Camera-type eye (tissue), 1 donor: ENCODE measurements at places on chromosomes 7 and 10. TPM values are rescaled to one million over a fixed set of nuclear protein-coding genes. Genes with fewer than 3 reads are reported as not detected.

Gene TMEM270
- not detected for total RNA-seq

Gene OGDHL
- total RNA-seq, result 15.8 TPM

Gene MYL10
- 3.8 TPM for total RNA-seq

Gene ADRA2A
- 4.9 TPM for total RNA-seq

Gene CLEC5A
- total RNA-seq, result 0.49 TPM

Gene CHST3
- 28.3 TPM for total RNA-seq

Gene DGKB
- 22.7 TPM for total RNA-seq

Gene TMEM130
- 14.4 TPM for total RNA-seq

Gene FGL2
- 34.0 TPM for total RNA-seq

Gene SRRT
- 88.3 TPM for total RNA-seq

Gene STOX1
- 7.4 TPM for total RNA-seq

Gene C10orf105
- 0.11 TPM for total RNA-seq

Gene C10orf53
- total RNA-seq, result not detected
